Camera-type eye (tissue), 1 donor: ENCODE measurements at places on chromosomes 6 and 20. TPM values are rescaled to one million over a fixed set of nuclear protein-coding genes. Genes with fewer than 3 reads are reported as not detected.

SLC52A3 gene
- total RNA-seq = 0.93 TPM

PACRG gene
- total RNA-seq = 10.6 TPM

SLC22A7 gene
- total RNA-seq = not detected

UBE2J1 gene
- total RNA-seq = 48.2 TPM
